ENCODE measurements at places on chromosomes 13 and 19.

- no peak for DNase-seq
Measured at GRCh38 chr13:111644750-111645149, 324.3 kb downstream of the TEX29 start.

GRCh38 chr13:92590503-92590908 is 636.1 kb upstream of the GPC6 start:
- no peak for DNase-seq

DNA sequence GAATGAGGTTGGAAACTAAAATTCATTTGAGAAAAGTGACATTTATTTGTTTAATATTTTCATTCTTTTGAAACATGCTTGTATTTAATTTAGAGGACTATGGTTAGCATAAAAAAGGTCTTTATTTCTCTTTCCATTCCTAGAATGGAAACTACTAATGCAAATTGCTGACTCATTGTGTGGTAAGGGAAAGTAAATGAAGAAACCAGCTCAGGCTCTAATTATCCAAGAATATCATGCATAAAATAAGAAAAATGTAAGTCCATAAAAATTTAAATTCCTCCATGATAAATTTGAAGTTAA is 777.0 kb upstream of the SLITRK1 start:
- no peak for DNase-seq

DNA sequence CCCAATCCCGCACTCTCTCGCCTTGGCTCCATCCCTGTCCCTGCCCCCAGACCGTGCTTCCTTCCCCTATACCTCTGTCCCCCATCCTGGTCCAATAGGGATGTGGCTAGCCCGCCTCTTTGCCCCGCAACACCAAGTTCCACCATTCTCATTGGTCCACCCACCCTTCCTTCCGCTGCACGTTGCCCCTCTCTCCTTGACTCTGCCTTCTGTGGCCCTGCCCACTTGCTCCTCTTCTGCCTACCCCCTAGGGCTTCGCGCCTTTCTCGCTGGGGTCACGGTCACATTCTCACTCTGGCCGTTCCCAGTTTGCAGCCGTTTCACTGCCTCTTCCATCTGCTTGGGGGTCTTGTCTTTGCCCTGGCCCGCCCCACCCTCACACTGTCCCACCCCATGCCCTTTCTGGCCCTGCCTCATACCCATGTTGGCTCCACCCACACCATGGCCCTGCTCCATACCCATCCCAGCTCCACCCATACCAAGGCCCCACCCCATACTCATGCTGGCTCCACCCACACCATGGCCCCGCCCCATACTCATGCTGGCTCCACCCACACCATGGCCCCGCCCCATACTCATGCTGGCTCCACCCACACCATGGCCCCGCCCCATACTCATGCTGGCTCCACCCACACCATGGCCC is 4.5 kb upstream of the ARHGAP45 start:
- DNase-seq, result no peak

DNA sequence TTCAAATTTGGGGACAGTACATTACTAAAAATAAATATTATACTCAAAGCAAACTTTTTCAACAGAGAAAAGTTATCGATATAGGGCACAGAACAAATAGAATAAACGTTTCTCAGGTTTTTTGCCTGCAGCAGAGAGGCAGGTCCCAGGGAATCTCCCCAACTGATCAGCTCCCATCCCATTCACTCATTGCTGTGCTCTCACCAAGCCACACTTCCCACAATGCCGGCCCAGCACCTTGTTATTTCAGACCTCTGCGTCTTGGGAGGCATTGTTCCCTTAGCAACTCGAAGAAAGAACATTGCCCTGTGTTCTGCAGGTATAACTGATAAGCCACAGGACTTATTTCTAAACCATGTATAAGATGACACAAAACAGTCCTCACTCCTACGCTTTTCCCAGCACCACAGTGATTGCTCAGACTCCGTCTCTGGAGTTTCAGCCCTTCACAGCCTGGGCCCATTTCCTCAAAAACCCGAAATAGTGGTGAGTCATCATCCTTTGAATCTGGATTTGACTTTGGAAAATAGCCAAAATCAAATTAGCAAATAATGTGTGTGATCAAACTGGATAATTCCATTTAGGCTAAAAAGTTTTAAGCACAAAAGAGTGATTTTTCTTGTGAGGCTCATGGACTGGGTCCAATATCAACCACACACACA is 100.4 kb downstream of the DCLK1 start:
- no peak for DNase-seq

Data from CD4-positive, alpha-beta T cell (primary cell).